ENCODE measurements at places on chromosomes 3 and 15.

- DNase-seq: peak; percentile 33
These were observed 313.1 kb downstream of the WDR72 start for GRCh38 chr15:53446376-53446775.

DNA sequence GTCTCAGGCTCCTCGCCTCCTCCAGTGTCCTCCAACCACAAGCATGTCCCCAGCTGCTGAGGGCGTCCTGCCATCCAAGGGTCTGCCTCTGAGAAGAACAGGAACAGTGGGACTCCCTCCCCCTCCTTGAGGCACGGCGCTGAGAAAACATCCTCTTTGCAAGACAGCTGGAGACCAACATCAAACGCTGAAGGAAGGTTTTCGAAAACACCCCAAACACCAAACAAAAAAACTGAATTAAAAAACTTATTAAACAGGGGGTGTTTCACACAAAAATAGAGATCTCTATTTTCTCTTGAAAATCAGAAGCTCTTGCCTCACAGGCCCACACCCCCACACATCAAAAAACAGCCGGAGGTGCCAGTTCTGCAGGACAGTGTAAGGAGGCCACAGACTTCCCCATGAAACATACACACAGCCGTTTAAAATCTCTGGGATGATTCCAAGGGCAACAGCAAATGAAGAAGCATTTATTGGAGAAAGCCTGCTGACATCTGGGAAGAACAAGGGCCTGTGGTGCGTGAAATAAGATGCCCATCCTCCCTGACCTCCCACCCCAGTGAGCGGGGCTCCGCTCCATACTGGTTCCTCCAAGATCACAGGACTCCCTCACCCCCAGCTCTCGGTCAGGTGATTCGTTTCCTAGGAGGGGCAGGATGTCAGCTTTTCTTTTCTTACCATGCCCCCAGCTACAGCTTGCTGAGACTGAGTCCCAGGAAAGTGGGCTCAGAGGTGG lies 71.3 kb downstream of the NUP210 start:
- DNase-seq: no peak

DNA sequence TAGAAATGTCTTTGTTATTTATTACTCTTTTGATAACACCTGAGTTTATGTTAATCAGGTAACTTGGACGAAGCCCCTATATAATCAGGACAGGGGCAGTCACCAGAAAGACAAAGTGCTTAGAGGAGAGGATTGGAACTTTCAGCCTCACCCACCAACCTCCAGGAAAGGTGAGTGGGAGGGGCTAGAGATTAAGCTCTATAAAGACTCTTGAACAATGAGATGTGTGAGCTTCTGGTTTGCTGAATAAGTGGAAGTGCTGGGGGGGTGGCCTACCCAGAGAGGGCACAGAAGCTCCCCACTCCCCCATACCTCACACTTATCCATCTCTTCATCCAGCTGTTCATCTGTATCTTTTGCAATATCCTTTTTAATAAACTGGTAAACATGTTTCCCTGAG lies 73.9 kb downstream of the TTBK2 start:
- no peak for DNase-seq

DNA sequence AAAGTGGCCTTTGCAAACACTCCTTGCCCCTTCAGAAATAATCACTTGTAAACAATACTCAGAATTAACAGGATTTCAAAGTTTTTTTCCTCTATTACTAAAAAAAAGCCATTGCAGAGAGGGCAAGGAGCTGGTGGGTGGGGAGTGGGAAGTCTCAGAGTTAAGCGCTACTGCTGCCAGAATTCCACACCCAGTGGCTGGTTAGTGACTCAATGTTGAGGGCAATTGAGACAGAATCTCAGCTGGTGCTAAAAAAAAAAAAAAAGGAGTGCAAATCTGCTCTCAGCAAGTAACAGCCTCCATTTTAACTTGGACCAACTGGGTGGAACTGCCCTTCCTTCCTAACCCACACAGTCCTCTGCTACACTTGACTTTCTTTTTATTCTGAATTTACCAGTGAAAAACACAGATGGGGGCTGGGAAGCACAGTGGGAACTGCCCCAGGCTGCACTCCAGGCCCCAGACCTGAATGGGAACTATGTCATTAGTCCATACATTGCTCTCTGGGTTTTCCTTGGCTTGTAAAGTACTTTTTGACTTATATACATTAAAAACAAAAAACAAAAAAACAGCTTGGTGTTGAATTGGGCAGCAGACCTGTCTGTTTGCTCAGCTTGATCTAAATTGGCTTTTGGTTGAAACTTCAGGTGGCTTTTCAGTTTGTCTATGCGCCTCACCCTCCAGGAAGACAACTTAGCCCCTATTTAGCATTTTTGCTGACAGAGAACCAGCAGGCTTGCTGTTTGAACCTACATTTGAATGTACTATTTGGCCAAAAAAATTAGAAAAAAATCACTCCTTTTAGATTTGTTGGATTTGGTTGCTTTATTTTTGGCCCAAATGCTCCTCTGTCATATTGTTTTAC lies 357.8 kb upstream of the TBL1XR1 start:
- peak; percentile 94 for DNase-seq

DNA sequence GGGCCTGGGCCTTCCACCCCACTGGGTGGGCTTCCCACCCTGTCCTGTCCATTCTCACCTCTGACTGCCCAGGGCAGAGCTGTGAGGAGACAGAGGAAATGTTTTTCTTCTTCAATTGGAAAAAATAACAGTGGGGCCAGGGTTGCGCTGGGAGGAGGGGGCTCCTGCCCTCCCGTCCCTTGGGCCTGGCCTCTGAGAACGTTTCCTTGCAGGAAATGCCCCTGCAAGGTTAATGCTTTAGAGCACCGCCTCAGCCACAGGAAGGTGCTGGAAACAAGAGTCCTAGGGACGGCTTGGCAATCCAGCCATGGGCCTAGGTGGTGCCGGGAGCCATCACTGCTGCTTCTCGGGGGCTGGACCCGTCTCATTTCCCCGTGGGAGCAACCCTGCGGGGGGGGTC lies 3.8 kb upstream of the PLXND1 start:
- DNase-seq: no peak

DNA sequence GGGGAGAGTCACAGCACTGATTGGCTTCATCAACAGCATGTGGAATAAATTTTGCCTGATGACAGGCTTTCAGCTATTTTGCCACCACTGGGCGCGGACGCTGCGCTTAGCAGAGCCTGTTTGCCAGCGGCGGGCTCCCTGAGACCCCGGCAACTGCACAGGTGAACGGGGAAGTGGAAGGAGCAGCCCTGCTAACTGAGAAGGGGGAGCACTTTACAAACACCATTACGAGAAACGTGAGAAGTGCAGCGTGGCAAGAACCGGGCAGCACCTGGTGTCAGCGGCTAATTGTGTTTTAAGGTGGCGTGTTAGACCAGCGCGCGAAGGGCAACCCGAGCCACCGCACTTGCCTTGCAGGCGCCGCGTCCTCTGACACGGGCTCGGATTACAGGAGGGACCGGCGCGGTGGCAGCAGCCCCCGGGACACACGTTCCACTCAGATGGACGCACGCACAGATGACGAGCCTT lies 307.8 kb upstream of the ARRDC4 start:
- peak; percentile 75 for DNase-seq

DNA sequence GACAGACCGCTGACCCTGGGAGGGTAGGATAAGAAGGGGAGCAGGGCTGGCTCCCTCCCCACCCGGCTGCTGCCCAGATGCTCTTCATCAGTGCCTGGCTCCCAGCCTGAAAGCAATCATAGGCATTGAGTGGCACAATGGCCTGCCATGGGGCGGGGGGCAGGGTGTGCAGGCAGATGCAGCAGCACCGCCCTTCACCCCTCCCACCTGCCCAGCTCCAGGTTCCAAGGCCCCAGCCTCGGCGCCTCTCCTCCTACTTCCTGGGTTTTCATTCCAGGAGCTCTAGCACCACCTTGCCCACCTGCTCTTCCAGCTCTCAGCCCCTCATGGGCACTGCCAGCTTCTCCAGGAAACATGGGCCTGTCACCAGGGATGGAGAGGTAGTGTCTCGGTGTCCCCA lies 101.7 kb downstream of the MEGF11 start:
- peak; percentile 99 for DNase-seq

DNA sequence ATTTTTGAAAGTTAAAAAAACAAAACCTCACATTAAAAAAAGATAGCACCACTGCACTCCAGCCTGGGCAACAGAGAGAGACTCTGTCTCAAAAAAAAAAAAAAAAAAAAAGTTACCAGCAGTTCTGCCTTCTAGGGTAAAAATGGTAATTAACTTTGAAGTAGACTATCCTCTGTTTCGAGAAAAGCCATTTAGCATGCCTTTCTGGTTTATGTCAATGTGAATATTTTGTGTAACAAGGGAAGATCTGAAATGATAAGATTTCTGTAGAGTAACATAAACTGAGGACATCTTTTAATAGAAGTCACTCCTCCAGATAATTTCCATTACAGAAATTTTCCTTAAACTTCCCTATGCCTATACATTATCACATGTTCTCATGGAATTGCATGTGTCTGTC lies 203.2 kb upstream of the GAP43 start:
- no peak for DNase-seq

- no peak for DNase-seq
These were observed 352.0 kb downstream of the ZBTB20 start for GRCh38 chr3:114794894-114795630.

DNA sequence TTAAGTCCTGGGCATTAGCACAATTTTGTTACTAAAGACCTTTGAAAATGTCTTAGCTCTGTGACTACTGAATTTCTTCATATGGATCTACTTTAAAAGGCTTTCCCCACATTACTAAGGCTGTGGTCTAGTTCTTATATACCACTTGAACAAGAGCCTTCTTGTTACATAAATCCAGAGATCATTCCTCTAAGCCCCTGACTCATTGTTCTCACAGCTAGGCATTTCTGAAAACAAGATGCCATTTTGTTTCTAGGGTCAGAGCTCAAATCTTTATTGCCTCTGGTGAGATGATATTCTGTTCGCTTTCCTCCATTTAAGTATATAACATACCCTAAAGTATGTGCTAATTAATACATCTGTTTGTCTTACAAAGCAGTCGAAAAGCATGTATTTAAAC lies 29.8 kb upstream of the LPP start:
- no peak for DNase-seq

GRCh38 chr15:51493892-51494291 lies 128.7 kb downstream of the DMXL2 start:
- DNase-seq: no peak

DNA sequence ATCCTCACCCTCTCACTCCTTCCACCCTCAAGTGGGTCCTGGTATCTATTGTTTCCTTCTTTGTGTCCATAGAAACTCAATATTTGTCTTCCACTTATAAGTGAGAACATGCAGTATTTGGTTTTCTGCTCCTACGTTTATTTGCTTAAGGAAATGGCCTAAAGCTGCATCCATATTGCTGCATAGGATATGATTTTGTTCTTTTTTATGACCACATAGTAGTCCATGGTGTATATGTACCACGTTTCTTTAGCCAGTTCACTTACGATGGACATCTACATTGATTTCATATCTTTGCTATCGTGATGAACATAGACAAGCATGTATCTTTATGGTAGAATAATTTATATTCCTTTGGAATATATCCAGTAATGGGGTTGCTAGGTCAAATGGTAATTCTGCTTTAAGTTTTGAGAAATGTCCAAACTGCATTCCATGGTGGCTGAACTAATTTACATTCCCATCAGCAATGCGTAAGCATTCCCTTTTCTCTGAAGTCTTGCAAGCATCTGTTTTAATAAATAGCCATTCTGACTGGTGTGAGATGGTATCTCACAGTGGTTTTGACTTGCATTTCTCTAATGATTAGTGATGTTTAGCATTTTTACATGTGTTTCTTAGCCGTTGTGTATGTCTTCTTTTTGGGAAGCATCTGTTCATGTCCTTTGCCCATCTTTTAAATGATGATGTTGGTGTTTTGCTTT lies 650.2 kb downstream of the ZNF385D start:
- no peak for DNase-seq

GRCh38 chr3:196985954-196986885 lies 17.6 kb upstream of the PIGZ start:
- DNase-seq: no peak

DNA sequence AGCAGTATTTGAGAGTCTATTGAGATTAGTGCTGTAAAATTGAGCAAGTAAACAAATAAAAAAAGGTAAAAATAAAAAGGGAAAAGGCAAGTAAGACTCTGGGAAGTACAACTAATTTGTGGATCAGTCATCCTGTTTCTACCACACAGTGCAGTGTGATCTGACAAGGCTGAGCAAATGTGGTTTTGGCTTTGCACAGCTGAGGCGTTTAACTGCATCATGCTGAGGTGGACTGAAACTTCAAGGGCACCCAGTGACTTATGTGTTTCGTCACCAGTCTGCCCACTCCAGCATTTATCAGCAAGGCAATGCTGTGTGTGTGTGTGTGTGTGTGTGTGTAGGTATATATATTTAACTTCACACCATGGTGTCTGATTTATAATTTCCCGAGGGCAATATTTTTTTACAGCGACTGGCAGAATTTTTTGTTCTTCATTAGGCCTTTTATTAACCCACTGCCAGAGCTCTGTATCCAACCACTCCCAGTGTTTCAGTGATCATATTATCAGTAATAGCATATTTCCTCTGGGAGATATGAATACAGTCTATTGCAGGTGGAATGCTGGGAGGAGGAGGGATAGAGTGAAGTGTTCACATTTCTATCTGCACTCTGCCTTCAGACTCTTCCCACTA lies 131.5 kb upstream of the SATB1 start:
- DNase-seq: no peak

DNA sequence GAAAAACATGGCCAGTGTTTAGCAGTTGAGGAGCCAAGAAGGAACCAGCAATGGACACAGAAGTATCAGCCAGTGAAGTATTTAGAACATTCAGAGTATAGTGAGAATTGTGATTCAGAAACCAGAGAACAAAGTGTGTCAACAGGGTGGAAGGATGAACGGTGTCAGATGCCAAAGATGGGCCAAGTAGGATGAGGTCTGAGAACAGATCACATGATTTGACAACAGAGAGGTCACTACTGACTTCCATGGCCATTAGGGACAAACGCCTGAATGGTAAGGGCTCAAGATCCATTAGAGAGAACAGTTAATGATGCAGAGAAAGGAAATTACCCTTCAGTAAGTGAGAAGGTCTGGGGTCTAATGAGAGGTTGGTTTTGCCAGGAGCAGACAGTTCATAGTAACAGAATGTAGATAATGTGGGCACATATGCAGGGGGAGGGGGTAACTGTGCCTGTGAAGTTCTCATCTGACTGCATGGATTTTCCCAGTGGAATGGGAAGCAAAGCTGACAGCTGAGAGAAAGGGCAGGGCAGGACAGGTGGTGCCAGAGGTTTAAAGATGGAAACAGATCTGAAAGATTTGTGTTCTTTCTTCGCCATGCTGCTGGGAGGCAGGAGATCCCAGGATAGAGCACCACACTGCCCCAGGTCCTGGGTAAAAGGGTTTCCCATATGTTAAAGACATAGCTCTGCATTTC lies 4.8 kb upstream of the ACAD9 start:
- no peak for DNase-seq

- DNase-seq: no peak
These were observed 31.6 kb downstream of the CHST2 start for GRCh38 chr3:143151004-143151731.

- DNase-seq: no peak
These were observed 34.0 kb downstream of the PCSK6 start for GRCh38 chr15:101455291-101456025.

Data from NCI-H2081 (cell line).